ENCODE measurements at places on chromosomes 3 and 15.

DNA sequence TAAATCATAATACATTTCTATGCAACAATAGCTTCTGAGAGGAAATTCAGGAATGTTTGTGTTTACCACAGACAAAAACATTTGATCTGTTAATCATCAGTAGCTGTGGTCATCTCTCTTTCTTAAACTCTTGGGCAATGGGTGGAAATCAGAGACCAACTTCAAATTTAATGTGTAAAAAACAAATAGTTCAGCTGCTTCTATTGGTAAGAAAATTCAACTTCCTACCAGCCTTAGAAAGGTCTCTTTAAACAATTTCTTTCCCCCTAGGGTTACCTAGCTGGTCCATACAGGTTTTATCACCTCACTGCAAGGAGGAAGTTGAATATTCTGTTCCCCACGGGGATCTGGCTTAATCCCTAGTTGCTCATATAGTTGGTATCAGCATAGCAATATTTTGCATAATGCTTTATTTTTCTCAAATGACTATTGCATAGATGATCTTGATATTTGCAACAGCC, 20.3 kb upstream of the PPP4R2 start:
- no peak for DNase-seq

DNA sequence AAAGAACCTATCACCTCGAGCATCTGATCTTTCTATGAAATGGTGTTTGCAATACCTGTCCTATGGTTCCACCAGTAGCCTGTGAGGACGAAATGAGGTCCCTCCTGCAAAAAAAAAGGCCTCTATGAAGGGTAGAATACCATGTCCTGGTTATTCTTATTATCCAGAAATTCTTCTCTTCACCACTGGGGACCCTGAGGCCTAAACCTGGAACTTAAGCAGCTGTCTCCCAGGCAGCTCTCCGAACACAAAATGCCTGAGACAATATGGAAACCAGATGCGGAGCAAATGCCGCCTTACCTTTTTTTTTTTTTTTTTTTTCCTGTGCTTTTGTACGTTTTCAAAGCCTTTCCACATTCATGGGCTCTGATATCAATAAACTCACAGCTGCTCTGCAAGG, 62.1 kb upstream of the WNT5A start:
- DNase-seq, result peak; percentile 77

DNA sequence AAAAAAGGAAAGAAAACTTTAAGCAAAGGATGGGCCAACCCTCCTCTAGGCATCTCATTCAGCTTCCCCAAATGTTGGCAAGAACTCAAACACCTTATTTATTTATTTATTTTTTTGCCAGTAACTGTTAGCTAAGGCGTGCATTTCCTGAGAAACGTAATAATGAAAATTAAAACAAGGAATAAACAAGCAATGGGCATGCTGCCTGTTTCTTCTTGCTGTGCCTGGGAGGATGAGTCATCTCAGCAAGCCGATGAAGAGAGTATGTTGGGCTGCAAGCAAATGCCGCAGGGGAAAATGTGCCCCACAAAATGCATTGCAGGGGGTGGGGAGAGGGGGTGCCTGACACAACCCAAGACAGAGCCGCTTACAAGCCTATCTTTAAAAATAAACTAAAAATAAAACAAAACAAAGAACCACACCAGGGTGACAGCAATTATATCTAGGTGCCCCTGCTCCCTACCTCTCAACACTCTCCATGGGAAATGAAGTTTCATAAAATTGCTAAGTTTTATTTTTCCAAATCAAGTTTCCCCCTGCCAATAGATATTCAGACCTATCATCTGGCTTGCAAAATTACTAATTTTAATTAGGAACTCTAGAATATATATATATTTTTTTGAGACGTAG, 40.3 kb downstream of the EIF4E3 start:
- peak; percentile 83 for DNase-seq

DNA sequence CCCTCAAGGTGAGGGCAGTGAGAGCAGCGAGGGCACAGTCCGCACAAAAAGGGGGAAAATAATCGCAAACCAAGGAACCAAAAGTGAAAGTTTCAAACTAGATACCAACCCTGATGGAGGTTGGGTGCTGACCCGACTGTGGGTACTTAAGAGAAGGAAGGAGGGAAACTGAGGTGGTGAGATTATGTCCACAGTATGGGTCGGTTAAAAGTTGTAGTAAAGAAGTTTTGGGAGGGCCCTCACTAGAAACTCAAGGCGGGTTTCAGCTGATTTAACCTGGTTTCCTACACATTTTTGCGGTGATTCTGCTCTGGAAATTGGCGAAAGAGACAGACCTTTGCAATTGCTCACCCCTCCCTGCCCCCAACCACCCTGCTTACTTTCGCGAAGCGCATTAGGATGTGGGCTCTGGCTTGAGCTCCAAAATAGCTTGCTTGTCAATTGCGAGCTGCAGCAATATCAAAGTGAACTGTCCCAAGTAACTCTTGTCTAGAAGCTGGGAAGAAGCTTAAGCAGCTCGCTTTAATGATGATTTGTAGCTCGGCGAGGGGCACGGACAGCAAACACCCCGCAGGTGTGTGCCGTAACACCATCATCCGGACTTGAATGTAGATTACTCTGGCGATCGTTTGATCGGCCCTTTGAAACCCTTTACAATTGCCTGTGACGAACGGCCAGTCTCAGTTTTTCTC, 15.8 kb downstream of the SOX2 start:
- DNase-seq, result no peak

Measured in HFF-Myc (cell line).